ENCODE measurements at places on chromosomes 2 and 18.

- no peak for DNase-seq
Measured at GRCh38 chr2:207784898-207785297, 15.2 kb upstream of the FZD5 start.

DNA sequence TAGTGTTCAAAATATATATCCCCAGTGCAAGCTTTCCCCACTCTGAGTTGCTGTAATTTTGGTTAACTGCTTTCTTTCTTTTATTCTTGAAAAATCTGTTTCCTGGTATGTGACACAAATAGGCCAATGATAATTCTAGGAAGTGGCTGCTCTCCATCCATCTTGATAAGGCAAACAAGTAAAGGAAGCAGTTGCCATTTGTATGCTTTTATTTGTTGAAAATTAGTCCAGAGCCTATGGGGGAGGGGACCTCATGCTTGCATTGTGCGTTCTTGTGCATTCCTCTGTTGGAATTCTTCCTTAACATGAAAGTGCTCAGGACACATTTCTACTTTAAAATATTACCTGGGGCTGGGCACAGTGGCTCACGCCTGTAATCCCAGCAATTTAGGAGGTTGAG lies 111.2 kb upstream of the FSHR start:
- no peak for DNase-seq

DNA sequence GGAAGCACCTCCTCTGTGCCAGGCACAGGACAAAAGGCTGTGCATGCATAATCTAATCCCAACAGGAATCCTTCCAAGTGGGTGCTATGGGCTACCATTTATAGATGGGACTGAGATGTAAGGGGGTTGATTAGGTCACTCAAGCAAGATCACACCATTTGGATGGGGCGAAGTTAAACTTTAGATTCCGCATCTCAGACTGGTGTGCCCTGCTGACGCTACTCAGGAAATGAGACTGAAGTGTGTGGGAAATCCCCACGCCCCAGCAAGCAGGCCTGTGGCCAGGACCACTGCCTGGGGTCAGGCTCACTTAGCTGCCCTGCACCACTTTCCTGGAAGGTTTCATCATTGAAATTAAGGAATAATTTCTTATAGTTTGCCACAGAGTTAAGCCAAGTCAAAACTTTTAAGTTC lies 70.5 kb upstream of the PPP1CB start:
- peak; percentile 52 for DNase-seq

- DNase-seq: no peak
Measured at GRCh38 chr2:74930811-74931486, 27.5 kb upstream of the POLE4 start.

DNA sequence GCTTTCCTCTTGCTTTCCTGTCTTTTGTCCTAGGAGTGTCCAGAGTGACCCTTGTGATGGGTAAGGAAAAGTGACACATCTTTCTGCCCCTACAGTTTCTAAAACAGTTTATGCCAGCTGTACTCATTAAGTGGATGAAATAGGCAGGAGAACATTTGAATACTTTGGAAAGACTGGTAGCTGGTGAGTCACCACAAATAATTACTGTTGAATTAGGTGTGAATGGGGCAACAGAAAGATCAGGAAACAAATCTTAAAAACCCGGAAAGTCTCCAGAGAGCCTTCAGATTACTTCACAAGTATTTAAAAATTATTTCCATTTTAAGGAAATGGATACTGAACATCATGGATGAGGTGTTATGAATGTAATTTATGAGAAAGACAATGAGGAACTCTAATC lies 278.5 kb downstream of the CLIP4 start:
- no peak for DNase-seq

GRCh38 chr2:200640901-200641300 lies 55.1 kb downstream of the AOX1 start:
- no peak for DNase-seq

DNA sequence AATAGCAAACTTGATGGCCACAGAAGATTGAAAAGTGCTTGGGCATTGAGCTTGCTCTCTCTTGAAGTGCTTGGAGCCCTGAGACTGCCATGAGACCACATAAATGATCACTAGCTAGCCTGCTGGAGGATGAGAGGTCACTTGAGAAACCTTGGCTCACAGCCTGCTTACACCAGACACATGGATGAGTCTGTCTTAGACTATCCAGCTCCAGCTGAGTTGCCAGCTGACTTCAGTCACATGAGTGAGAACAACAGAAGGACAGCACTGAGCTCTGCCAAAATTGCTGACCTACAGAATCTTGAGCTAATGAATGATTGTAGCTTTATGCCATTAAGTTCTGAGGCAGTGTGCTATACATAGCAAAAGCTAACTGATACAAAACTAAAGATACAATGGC lies 18.1 kb downstream of the NABP1 start:
- DNase-seq: peak; percentile 47

DNA sequence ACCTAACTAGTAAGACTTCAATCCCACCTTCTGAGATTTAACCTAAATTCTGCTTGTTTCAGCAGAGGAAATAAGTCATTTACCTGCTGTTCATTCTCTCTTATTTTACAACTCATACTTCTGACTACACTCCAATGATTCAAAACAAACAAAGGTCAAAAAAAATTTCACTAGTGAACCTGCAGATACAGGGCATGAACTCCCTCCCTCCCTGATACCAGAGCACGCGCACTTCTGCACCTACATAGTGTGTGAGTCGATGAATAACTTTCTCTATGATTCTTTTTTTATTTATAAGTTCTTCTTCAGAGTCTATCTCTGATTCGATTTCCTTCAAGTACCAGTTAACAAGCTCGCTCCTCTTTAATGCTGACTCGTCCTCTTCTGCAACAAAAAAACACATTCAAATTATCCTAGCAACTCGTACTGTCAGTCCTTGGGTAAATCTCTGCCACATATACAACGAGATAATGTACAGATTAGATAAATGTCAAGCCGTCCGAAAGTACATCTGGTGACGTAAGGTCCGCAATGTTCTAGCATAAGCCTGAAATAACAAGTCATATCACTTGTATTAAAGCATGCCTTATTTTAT lies 7.4 kb upstream of the LCT start:
- DNase-seq: no peak

DNA sequence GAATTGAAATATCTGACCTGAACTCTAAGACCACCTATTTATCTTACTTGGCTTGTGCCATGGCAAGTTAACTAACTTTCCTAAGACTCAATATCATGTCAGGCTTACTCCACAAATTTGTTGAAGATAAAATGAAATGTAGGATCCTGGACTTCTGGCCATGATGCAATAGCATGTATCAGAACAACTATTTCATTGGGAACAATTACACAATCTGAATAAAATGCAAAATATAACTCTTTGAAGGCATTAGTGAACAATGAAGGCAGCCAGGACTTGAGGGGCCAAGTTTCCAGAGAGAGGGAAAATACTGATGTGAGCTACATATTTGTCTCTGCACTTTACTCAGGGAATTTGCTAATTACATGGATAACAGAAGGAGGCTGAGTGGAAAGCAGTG lies 476.5 kb upstream of the ACVR2A start:
- DNase-seq: no peak

DNA sequence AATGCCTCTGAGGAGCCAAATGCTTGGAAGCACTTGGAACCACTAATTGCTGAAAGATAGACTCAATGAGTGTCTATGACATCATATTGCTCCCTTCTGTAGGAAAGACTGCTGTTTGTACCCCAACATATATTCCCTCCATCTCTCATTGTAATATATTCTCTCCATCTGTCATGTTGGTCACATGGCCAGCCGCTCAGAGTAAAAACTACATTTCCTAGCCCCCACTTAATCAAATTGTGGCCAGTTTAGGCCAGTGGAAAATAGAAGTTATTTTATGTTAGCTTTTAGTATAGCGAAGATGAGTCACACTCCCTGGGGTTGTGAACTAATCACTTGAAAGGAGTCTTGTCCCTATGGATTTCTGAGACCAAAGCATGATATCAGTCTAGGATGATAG lies 160.2 kb downstream of the HNMT start:
- DNase-seq: no peak

GRCh38 chr2:148545390-148546256 lies 98.9 kb upstream of the EPC2 start:
- DNase-seq: no peak

GRCh38 chr2:204205538-204205937 lies 269.0 kb downstream of the ICOS start:
- no peak for DNase-seq

GRCh38 chr2:234143896-234144295 lies 93.4 kb downstream of the SPP2 start:
- no peak for DNase-seq

DNA sequence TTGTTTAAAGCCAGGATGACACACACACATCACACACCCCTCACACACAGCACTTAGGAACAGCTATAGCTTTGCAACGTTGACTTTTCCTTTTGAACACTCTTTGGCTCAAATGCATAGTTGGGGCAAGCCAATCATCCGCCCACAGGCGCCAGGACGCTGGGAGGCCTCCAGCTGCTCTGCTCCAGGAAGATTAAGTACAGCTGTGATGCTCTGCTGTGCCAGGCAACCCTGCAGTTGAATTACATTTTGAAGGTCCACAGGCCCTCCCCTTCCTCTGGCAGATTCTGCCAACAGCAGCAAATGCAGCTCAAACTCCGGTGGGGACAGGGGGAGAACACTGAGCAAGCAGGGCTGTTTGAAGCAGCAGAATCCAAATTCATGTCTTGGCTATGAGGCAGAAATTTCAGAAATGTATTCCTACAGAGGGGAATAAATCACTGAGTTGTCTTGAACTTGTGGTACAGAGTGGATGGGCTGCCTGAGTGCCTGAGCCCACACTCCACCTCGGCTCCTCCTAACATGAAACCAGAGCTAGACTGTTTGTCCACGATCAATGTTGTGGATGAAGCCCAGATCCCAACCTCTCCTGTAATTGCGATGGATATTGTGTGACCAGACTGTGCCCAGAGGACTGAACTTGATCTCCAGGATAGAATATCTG lies 86.5 kb upstream of the PPP1CB start:
- DNase-seq: peak; percentile 20

DNA sequence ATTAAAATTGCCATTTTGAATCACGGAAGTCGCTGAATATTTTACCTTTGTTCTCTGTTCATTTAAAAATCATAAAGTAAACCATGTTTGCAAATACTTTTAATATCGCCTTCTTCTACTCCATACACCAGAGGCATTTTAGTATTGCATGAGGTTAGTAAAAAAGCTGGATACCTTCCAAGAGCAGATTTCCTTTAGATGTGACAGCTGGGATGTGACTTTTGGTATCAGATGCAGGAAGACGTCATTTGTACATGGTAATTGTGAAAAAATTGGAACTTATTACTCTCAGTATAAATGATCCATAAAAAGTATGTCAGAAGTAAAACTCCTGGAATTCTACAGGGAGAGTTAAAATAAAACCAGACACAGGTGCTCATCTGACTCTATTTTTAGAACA lies 89.5 kb downstream of the SLC4A10 start:
- peak; percentile 9 for DNase-seq

DNA sequence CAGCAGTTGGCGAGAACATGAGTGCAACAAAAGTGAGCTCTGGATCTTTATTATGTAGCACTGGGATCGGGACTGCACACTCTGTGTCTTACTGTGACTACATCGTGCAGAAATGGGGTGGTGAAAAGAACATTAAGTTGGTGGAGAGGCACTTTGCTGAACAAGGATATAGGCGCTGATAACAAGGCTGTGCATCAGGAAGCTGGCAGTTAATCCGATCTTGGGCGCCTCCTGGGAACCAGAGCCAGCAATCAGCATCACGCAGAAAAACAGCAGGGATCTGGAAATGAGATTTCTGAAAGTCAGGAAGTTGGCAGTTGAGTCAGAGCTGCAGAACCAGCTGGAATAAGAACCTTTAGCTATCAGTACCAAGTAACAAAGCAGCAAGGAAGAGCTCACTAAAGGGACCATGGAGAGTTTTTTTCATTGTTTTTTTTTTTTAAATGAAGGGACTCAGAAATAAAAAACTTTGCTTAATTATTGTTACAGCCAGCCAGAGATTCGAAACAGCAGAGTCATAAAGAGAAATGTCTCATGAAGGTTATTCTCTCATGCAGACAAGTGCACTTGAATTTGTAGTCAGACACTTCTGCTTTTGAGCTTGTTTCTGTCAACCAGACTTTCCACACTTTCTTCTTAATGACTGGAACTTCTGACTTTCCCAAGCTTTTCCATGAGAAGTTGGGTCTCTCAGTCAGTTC lies 22.8 kb upstream of the MYO3B start:
- peak; percentile 16 for DNase-seq

DNA sequence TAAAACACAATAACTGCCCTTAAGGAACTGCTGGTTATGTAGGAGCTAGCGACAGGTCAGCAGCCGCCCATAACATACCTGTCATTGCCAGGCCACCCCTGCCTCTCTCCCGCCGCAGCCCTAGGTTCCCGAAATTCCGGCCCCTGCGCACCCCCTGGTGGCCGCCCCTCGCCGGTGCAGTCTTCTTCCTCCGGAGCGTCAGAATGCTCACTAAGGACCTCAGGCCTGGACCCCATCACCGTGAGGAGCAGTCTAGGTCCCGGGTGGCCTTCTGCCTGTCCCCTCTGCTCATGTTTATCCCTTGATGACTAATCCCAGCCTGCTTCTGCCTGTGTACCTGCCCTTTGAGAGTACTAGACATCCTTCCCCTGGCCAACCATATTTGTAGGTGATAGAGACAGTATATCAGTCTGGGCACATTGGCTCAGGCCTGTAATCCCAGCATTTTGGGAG lies 115.7 kb upstream of the SLC1A4 start:
- peak; percentile 75 for DNase-seq

- peak; percentile 46 for DNase-seq
Measured at GRCh38 chr2:29455200-29455860, 340.1 kb downstream of the CLIP4 start.

DNA sequence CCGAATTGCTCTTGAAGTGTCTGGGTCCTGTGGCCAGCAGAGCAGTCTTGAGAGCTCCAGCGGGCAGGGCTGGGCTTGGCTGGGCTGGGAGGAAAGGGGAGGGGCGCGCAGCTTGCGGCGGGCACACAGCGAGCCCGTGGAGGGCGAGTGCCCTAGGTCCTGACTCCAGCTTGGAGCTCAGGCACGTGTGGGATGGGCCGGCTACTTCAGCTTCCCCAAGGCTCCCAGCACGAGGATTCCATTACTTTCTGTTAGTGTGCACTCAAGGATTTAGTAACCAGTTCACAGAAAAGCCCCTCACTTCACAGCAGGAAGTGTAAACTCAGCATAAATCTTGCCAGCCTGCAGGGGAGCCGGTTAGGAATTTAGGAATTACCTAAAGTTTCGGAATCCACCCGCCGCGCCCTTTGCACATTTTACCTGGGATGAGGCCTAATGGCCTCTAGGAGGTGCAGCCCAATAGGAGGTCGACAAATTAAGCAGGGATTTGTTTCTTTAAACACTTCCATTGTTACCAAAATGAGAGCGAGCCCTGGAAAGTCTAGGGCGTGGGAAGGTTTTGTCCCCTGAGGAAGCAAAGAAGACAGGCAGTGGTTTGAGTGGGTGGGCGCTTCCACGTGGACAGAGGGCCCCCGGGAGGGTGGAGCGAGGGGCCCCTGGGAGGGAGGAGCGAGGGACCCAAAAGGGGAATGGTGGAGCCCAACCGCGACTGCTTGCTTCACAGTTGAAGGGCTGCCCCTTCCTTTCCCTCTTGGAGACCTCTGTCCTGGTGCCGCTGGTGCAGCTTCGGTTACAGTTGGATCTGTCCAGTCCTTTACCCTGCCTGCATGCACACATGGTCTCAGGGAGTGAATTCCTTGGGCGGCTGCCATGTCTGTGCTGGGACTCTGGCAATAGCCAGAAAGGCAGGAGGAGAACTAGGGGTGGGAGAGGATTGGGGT lies 93.3 kb downstream of the CTAGE1 start:
- DNase-seq: peak; percentile 26

Measured in Ammon's horn (tissue), 1 donor.